Glutamatergic neuron (in vitro differentiated cells): ENCODE measurements at places on chromosomes 3 and 15.

DNA sequence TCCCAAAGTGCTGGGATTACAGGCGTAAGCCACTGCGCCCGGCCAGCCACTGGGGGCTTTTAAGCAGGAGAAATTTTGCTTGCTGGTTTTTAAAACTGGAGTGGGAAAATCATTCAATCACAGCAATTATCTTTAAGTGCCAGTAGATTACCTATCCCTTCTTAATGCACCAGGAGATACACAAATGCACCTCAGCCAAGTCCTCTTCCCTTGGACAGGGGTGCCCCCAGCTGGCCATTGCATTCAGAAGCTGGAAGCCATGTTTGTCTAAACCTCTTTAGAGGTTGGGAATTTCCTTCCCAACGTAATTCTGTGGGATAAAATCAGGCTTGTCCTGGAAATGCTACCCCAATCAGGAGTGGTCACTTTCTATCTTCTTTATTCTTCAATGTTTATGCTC, 26.6 kb downstream of the MIX23 start:
- H3K27ac ChIP-seq = no peak overlapping the region
- no peak overlapping the region for H3K4me3 ChIP-seq
- H3K27me3 ChIP-seq = no peaks in the 10 kb centered on the region
- DNase-seq = peak; percentile 23
- no peaks in the 10 kb centered on the region for H3K36me3 ChIP-seq

DNA sequence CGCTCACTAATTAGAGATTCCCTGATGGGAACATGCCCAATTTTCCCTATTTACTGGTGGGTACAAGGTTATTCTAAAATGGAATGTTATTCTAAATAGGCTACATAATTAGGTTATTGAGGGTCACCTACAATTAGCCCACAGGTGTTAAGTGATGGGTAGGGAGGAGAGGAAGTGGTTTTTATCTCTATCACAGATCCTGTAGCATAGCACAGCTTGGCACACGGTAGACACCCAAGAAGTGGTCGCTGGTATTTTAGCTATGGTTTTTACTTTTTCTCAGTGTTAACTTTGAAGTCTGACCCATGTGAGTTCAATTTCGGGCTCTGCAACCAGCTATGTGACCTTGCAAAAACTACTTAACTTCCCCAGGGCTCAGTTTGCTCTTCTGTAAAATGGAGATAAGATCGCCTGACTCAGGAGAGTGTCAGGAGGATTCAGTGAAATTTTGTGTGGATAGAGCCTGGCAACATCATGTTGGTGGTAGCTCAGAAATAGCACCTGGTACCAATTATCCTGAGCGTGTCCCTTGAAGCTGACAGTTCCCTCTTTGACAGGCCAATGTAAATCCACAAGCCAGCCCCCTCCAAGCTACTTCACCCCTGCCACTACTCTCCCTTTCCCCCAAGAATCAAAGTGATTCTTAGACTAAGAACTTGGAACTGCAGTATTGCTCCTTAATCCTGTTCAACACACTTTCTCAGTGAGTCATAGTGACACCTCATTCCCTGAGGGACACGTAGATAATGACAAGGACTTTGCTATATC, 8.7 kb upstream of the LMCD1 start:
- H3K27ac ChIP-seq = no peak overlapping the region
- no peak overlapping the region for H3K4me3 ChIP-seq
- H3K4me1 ChIP-seq = peaks cover 2% of the 10 kb centered on the region
- peaks cover 3% of the 10 kb centered on the region for H3K27me3 ChIP-seq
- no peaks in the 10 kb centered on the region for H3K36me3 ChIP-seq

GRCh38 chr15:99959326-99959725, 226.1 kb upstream of the LYSMD4 start:
- H3K4me3 ChIP-seq = no peak overlapping the region
- H3K27ac ChIP-seq = no peak overlapping the region

GRCh38 chr3:141060327-141060726, 9.2 kb downstream of the SPSB4 start:
- no peak for DNase-seq
- H3K27ac ChIP-seq = no peak overlapping the region
- H3K27me3 ChIP-seq = peaks cover 19% of the 10 kb centered on the region
- H3K4me3 ChIP-seq = no peak overlapping the region

DNA sequence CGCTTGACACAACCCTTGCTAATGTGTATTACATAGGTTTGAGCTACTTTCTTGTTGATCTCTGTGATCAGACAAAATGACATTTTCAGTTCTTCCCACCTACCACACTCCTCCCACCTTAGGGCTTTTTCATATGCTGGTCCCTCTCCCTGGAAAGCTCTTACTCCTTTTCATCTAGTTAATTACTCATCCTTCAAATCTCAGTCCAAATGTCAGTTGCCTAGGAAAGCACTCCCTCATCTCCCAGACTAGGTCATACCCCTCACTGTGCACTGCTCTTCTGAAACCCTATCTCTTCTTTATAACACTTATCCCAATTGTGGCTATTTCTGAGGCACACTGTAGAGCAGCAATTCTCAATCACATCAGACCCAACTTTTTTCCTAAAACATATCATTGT, 7.3 kb downstream of the ZNF106 start:
- no peak for DNase-seq
- H3K4me3 ChIP-seq = no peak overlapping the region
- no peaks in the 10 kb centered on the region for H3K4me1 ChIP-seq
- H3K36me3 ChIP-seq = peaks cover 4% of the 10 kb centered on the region

DNA sequence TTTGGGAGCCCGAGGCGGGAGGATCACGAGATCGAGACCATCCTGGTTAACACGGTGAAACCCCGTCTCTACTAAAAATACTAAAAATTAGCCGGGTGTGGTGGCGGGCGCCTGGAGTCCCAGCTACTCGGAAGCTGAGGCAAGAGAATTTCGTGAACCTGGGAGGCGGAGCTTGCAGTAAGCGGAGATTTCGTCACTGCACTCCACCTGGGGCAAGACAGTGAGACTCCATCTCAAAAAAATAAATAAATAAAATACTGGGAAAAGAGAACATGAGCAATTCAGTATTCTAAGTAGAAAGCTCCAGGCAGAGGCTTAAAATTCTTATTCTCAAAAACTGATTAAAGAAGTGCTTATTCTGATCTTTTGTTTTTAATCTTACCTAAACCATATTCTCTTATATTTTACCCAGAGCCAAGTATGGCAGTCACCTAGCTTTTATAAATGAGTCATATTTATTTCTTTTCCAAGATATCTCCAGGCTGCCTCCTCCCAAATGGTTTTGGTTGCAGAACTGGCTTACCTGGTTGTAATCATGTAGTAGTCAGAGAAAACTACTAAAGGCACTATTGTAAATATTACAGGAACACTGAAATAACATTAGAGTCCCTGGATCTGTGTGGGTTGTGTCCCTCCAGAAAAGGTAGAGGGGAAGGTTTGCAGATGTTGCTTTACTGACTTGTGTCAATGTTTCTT, 45.8 kb upstream of the DYNC1LI1 start:
- no peaks in the 10 kb centered on the region for H3K4me1 ChIP-seq
- H3K27me3 ChIP-seq = no peaks in the 10 kb centered on the region
- no peak for DNase-seq
- no peak overlapping the region for H3K4me3 ChIP-seq
- peaks cover 21% of the 10 kb centered on the region for H3K36me3 ChIP-seq

GRCh38 chr3:68136411-68136810, 482.0 kb upstream of the SUCLG2 start:
- peaks cover 3% of the 10 kb centered on the region for H3K27me3 ChIP-seq
- DNase-seq = no peak
- H3K4me3 ChIP-seq = no peak overlapping the region
- H3K27ac ChIP-seq = no peak overlapping the region
- H3K36me3 ChIP-seq = no peaks in the 10 kb centered on the region

GRCh38 chr3:90018779-90019178, 911.4 kb downstream of the EPHA3 start:
- no peaks in the 10 kb centered on the region for H3K27me3 ChIP-seq
- DNase-seq = no peak
- H3K36me3 ChIP-seq = no peaks in the 10 kb centered on the region
- no peak overlapping the region for H3K4me3 ChIP-seq
- H3K4me1 ChIP-seq = peaks cover 12% of the 10 kb centered on the region

GRCh38 chr15:93253681-93254080, 164.7 kb upstream of the RGMA start:
- peaks cover 27% of the 10 kb centered on the region for H3K4me1 ChIP-seq
- no peaks in the 10 kb centered on the region for H3K36me3 ChIP-seq
- H3K4me3 ChIP-seq = no peak overlapping the region
- no peak overlapping the region for H3K27ac ChIP-seq

DNA sequence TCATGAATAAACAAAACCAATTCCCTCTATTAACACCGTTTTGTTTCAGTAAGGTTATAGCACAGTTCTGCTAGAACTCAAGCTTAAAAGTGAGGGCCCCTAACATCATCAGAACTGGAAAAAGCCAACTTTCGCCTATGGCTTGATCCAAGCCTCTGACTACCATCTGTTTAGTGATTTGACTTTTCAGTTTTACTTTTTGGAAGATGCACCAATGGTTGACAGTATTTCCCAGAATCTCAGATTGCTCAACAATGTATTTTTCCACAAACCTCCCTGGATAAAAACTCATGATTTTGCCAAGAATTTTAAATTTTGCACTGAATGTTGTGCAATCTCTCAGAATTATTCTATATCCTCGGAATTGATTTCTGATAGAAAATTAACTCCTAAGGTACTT, 190.7 kb downstream of the LSAMP start:
- no peak overlapping the region for H3K4me3 ChIP-seq
- no peaks in the 10 kb centered on the region for H3K27me3 ChIP-seq

GRCh38 chr3:87121856-87122255, 105.3 kb upstream of the CHMP2B start:
- no peaks in the 10 kb centered on the region for H3K27me3 ChIP-seq
- H3K4me1 ChIP-seq = no peaks in the 10 kb centered on the region
- no peak overlapping the region for H3K27ac ChIP-seq
- no peak for DNase-seq
- H3K36me3 ChIP-seq = no peaks in the 10 kb centered on the region

GRCh38 chr3:1998739-1999138, 99.9 kb upstream of the CNTN4 start:
- no peaks in the 10 kb centered on the region for H3K27me3 ChIP-seq
- peaks cover 2% of the 10 kb centered on the region for H3K4me1 ChIP-seq
- DNase-seq = no peak

DNA sequence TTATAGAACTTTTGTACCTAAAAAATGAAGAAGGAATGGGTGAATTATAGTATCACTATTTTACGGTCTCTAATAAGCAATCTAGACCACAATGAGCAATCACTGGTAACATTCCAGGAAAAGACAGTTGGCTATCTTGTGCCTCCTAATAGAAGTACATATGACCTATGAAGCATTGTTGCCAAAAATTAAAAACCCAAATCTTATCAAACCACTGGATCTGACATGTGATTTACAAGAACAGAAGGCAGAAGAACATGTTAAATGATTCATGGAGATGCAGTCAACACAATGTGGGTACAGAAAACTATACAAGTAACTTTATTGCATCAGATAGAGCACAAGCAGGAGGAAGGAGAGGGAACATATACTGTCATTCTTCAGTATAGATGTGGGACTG, 14.5 kb upstream of the HYKK start:
- H3K4me3 ChIP-seq = no peak overlapping the region
- DNase-seq = no peak
- H3K36me3 ChIP-seq = no peaks in the 10 kb centered on the region
- H3K27ac ChIP-seq = peak overlapping the region; percentile 65
- H3K4me1 ChIP-seq = peaks cover 29% of the 10 kb centered on the region
- no peaks in the 10 kb centered on the region for H3K27me3 ChIP-seq

DNA sequence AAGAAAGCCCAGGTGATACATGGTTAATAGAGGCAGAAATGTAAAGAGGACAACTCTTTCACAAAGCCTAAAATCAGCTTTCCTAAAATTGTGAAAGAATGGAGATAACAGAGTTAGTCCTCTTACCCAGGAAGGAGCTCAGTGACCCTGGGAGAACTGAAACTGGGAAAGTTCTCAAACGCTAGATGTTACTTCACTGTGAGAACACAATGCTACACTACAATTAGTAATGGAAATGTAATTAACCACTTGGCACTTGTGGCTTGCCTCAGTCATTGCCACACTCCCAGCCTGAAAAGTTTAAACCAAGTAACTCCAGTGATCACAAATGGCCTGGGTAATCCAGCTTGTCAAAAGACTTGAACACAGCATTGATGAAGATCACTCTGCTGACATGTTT, 102.7 kb upstream of the FGF7 start:
- H3K36me3 ChIP-seq = peaks cover 8% of the 10 kb centered on the region
- peaks cover 11% of the 10 kb centered on the region for H3K4me1 ChIP-seq
- no peak overlapping the region for H3K27ac ChIP-seq
- no peak for DNase-seq
- H3K4me3 ChIP-seq = no peak overlapping the region
- peaks cover 2% of the 10 kb centered on the region for H3K27me3 ChIP-seq

DNA sequence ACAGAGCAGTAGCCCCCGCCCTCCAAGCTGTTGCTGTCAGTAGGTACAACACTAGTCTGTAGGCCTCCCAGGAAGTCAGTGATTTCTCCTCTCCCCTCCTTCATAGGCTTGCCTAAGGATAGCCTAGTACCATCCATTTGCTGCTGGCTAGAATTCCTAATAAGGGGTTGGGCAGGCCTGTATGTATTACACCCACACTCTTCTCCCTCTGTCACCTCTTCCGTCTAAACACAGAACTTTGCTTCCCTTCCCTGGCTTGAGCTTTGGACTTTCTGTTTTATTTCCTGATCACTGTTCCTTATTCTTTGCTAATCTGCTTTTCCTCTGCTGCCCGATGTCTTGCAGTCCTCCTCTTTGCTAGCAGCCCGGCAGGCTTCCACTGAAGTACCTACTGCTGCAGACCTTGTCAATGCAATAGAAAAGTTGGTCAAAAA, 93.4 kb upstream of the UMPS start:
- no peak for DNase-seq
- H3K36me3 ChIP-seq = peaks cover 1% of the 10 kb centered on the region
- peaks cover 5% of the 10 kb centered on the region for H3K27me3 ChIP-seq
- H3K4me1 ChIP-seq = peaks cover 4% of the 10 kb centered on the region
- no peak overlapping the region for H3K4me3 ChIP-seq
- H3K27ac ChIP-seq = no peak overlapping the region

DNA sequence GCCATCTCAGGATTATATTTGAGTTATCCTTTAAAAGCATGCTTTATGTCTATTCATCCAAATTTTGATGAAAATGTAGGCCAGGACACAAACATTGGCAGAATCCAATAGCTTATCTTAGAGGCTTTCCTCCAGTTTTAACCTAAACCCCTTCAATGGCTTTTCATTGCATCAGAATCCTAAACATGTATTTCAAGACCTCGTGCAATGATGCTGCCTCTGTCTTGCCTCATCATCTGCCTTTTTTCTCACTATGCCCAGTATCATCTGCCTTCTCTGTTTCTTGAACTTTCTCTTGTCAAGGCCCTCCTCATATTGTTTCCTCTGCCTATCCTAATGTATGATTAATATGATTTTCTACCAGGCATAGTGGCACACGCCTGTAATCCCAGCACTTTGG, 76.1 kb upstream of the MAP4 start:
- no peak for DNase-seq
- no peak overlapping the region for H3K4me3 ChIP-seq
- H3K4me1 ChIP-seq = peaks cover 7% of the 10 kb centered on the region
- no peaks in the 10 kb centered on the region for H3K36me3 ChIP-seq

- no peak overlapping the region for H3K4me3 ChIP-seq
- H3K27ac ChIP-seq = no peak overlapping the region
- H3K4me1 ChIP-seq = peaks cover 3% of the 10 kb centered on the region
- no peaks in the 10 kb centered on the region for H3K27me3 ChIP-seq
- H3K36me3 ChIP-seq = no peaks in the 10 kb centered on the region
- DNase-seq = no peak
Observed at GRCh38 chr3:48436477-48436787, 3.5 kb downstream of the CCDC51 start.
